ENCODE measurements at places on chromosomes 1 and 21.

GRCh38 chr21:42644223-42645208 lies 8.9 kb upstream of the PDE9A start:
- DNase-seq = no peak

GRCh38 chr1:241024834-241025233 lies 332.2 kb downstream of the RGS7 start:
- no peak for DNase-seq

DNA sequence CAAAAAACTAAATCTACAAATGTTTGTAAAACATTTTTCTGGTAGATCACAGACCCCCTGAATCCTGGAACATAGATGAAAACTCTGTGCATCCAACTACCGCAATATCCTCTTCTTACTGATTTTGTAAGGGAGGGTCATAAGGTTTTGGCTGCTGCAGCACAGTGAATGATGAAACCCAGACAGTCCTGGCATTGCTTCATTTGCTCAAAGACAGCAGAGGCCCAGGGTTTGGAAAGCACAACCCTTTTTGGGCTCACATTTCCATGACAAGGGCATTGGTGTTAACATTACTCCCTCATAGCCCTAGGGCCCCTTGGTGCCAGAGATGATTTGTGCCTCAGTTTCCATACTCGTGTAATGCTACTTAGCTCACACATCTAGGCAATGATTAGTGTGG lies 51.2 kb downstream of the PLXNA2 start:
- no peak for DNase-seq

GRCh38 chr1:89350298-89350697 lies 13.6 kb upstream of the GBP6 start:
- no peak for DNase-seq

DNA sequence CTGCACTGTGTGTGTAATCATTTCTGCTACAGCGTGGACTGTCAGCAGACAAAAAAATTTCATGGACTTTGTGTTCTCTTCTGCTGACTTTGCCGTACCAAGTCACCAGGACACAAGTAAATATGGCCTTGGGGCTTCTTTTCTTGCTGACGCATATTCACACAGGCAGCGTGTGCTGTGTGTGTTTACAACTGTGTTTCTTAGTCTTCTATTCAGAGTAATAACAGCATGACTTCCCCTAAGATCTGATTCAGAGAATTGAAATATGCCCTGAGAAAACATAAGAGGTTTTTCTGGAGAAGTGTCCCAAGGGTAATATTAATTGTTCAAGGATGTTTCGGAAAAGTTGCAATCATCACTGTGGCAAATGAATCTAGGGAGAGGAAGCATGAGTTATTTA lies 47.1 kb upstream of the DYNLT5 start:
- no peak for DNase-seq

- DNase-seq = no peak
Measured at GRCh38 chr21:38840456-38841300, 34.9 kb downstream of the ETS2 start.

DNA sequence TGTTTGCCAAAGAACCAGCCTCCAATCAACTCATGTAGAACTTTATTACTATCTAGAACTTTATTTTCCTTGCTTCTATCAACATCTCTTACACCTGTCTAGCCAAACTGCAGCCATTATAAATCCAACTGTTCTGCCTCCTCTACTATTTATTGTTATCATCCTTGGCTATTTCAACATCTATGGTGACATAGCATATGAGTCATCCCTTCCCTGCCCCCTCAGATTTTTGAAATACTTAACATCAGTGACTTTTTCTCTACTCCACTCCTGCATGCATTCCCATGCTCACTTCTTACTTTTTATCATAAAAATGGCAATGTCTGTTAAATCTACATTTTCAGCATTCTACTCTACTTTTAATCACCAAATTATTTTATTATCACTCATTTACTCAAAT lies 544.9 kb upstream of the NEGR1 start:
- DNase-seq = no peak

DNA sequence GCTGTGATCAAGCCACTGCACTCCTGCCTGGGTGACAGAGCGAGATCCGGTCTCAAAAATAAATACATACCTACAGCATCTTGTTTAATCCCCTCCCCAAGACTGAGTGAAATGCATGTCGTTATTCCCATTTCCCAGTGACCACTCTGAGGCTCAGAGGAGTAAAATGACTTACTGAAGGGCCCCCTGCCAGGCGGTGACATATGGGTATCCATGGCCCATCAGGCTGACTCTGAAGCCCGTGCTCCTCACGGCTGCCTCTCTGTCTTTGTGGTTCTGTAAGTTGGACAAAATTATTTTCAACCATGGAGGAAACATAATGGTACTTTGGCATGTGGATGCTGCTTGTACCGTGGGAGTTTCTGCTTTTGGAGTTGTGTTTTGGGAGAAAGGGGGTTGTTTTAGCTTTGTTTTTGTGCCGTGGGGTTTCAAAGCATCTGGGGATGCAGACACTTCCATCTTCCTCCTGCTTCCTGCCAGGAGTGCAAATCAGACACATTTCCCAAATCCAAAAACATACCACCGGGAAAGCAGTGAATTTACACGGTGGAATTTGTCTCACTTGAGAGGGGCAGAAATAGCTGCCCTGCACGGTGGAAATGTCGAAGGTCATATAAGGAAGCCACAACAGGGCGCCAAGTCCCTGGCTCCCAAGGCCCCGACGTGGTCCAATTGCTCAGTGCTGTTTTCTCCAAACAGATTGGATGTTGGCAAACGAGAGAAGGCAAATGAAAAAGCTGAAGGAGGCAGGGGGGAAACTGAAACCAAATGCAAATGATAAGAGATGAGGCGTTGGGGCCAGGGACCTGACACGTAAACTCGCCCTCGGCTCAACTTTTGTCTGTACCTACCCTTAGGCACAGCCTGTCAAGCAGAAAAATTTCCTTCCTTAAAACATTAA lies 17.1 kb upstream of the PINK1 start:
- no peak for DNase-seq

GRCh38 chr1:109627692-109628399 lies 8.2 kb downstream of the AMPD2 start:
- no peak for DNase-seq

GRCh38 chr1:222109836-222110235 lies 367.9 kb upstream of the DUSP10 start:
- no peak for DNase-seq

DNA sequence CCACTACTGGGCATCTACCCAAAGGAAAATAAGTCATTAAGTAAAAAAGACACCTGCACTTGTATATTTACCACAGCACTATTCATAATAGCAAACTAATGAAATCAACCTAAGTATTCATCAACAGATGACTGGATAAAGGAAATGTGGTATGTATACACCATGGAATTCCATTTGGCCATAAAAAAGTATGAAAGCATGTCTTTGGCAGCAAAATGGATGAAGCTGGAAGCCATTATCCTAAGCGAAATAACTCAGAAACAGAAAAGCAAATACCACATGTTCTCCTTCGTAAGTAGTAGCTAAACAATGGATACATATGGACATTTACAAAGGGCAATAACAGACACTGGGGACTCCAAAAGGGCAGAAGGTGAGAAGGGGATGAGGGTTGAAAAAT lies 485.7 kb upstream of the BRINP3 start:
- no peak for DNase-seq

GRCh38 chr1:67336157-67336556 lies 28.5 kb downstream of the IL12RB2 start:
- no peak for DNase-seq

DNA sequence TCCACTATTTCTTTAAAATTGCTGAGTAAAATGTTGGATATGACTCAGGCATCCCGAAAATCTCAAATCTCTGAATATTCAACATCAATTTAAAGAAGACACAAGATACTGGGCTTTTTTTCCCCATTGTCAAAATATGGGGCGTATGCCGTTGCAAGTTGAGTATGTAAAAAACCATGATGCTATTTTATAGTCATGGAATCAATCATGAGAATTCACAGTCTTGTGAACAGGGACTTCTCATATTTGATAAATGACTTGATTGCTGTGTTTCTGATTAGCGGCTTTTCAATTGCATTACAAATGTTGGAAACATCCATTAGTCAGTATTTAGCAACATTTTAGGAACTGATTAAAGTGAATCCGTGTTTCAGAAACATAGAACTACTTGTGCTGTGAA lies 45.3 kb downstream of the SETD4 start:
- DNase-seq = no peak

GRCh38 chr1:42133809-42134526 lies 19.2 kb upstream of the GUCA2B start:
- DNase-seq = no peak

DNA sequence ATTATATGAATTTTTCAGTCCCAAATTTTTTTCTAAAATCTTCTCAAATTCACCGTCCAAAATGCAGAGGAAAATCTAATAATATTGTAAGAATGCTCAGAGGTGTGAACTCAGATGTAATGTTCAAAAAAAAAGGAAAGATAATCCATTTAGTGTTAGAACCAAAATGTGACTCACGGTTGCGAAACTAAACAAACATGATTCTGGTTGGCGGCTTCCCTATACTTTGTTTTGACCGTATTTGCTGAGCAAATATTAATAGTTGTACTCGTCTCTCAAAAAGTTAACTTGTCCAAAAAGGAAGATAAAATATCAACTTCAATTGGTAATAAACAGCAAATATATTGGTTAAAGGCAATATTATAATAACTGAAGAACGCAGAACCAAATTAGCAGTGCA lies 34.4 kb downstream of the ZSWIM5 start:
- DNase-seq = no peak

DNA sequence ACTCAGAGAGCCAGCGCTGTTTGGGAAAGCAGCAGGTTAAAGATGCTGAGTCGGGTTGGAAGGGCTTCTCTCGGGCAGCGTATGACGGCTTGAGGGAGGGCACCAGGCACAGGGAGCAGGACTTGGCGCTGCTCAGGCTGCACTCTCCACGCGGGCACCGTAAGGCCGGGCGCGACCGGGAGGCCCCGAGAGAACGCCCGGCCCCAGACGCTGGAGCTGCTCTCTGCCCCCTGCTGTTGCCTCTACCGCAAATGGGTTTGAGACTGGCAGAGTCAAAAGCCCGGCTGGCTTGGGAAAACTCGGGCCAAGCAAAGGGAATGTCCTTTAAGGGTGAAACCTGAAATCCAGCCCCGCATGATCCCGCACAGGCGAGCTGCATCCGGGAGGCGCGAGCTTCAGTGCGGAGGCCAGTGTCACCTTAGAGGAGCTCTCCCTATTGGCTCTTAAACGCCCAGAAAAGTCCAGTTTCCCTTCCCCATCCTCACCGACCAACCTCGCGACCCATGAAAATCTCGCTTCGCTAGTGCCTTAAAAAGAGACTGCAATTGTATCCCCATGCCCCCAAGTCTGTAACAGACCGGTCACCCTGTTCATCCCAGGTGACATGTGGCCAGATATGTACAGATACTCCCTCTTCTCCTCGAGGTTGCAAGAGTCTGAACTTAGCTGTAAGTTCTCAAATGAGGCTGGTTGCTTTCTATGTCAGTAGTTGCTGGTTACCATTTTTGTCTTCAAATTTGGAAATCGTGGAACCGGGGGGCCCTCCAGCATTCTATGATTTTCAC lies 1.1 kb downstream of the PRRX1 start:
- DNase-seq = no peak

- no peak for DNase-seq
Measured at GRCh38 chr21:39675993-39676661, 63.4 kb downstream of the B3GALT5 start.

DNA sequence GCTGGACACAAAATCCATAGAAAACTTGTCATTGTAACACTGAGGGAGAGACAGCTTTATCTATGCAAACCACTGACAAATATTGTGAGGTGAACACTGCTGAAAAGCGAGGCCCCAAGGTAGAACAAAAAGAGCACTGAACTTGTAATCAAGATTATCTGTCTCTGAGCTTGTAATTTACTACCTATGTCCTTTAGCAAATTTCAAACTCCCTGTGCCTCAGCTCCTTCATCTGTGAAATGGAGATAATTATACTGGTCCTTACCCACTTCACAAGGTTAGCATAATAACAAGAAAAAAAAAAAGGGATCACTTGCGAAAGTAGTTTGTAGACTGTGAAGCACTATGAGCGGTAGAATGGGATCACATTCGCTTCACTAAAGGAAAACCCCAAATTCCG lies 4.9 kb upstream of the NUCKS1 start:
- DNase-seq = no peak

- DNase-seq = no peak
Measured at GRCh38 chr21:38952890-38953289, 147.2 kb downstream of the ETS2 start.

- DNase-seq = no peak
Measured at GRCh38 chr1:223776826-223777454, 64.6 kb downstream of the CAPN2 start.

- no peak for DNase-seq
Measured at GRCh38 chr21:34814529-34814951, 145.7 kb downstream of the CLIC6 start.

DNA sequence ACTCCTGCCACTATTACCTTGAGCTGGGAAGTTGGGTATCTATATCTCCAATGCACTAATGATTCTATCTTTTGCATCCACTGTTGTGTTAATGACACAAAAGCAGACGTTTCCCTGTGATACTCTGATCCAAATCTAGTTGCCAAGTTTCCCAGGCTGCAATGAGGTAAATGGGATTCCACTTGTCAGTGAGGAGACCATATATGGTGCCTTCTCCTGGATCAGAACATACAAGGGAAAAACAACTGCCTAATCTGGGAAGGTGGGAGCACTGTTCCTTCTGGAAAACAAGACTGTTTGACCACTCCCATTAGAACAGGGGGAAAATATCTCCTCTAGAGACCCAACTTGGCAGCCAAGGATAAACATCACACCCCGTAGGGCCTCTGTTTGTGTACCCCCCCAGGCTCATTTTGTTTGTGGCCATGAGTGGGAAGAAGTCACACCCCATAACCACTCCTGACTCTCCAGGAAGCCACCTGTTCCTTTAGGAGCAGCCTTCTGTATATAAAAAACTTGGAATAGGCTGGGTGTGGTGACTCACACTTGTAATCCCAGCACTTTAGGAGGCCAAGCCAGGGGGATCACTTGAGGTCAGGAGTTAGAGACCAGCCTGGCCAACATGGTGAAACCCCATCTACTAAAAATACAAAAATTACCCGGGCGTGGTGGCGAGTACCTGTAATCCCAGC lies 28.5 kb upstream of the SLC6A9 start:
- no peak for DNase-seq

DNA sequence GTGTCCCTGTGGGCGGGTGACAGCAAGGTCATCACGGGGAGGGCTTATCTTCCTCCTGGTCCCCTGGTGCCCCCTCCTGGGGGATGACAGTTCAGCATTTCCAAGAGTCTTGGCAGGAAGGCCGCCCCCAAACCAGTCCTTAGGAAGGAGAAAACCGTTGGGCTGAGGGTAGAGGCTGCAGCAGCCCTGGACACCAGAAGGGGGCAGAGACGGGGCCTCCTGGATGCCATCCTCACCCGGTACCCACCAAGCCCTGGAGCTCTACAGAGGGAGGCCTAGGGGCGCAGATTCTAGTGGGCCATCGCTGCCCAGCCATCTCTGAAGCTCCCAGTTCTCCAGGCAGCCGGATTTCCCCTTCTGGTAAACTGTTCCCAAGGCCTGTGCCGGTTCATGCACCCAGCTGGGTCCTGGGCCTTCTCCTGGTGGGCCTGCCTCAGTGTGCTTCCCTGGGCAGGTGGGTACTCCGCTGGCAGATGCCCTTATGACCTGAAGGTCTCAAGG lies 14.8 kb upstream of the ZNF669 start:
- DNase-seq = no peak

Measured in CD8-positive, alpha-beta T cell (primary cell).